Fibroblast of lung (primary cell): ENCODE measurements at places on chromosomes 2 and 18. TPM values are rescaled to one million over a fixed set of nuclear protein-coding genes. Genes with fewer than 3 reads are reported as not detected.
A peak's percentile ranks its signal among the peaks of the same experiment; 100 is the strongest.

Gene YWHAQ
- total RNA-seq: 247 and 323 TPM in 2 replicates

GRCh38 chr18:37355772-37356171 is 209.8 kb downstream of the CELF4 start:
- no peak for DNase-seq

GRCh38 chr2:119673796-119674195 is 5.2 kb upstream of the TMEM177 start:
- no peak for DNase-seq

GRCh38 chr2:201880579-201880978 is 74.2 kb downstream of the CDK15 start:
- DNase-seq: peak; percentile 67

GRCh38 chr2:19818543-19818942 is 83.2 kb downstream of the TTC32 start:
- no peak for DNase-seq

DNA sequence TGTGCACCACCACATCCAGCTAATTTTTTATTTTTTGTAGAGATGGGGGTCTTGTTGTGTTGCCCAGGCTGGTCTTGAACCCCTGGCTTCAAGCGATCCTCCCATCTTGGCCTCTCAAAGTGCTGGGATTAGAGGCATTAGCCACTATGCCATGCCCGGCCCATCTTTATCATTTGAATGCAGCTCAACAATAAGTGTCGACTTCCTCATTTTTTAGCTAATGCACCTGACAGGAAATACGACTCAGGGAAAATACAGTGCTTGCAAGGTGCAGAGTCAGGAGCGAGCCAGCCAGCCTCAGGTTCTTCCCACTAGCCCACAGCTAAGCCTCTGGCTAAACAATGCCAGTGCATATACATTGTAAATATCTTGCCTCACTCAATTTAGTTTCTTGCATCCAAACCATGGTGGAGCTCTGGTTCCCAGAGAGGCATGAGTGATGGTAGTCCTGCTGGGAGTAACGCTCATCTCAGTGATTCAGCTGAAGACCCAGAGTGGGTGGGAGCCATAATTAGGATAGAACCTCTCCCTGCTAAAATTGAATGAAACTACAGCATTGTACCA is 135.0 kb downstream of the TGIF1 start:
- DNase-seq: no peak

GRCh38 chr2:128601298-128602037 is 282.8 kb upstream of the HS6ST1 start:
- no peak for DNase-seq

- DNase-seq: no peak
These were observed 179.0 kb downstream of the TWIST2 start for GRCh38 chr2:239026711-239027361.
